ENCODE measurements at places on chromosomes 4 and X.

GRCh38 chrX:103356130-103356798, at the start of gene TCEAL9:
TSS of gene TCEAL9 (plus strand) at chrX:103356506. CDS start at chrX:103357685, 1,179 bp downstream.
- DNase-seq, result peak; percentile 52

- DNase-seq, result no peak
Observed at GRCh38 chr4:90403781-90404180, 276.6 kb downstream of the CCSER1 start.

DNA sequence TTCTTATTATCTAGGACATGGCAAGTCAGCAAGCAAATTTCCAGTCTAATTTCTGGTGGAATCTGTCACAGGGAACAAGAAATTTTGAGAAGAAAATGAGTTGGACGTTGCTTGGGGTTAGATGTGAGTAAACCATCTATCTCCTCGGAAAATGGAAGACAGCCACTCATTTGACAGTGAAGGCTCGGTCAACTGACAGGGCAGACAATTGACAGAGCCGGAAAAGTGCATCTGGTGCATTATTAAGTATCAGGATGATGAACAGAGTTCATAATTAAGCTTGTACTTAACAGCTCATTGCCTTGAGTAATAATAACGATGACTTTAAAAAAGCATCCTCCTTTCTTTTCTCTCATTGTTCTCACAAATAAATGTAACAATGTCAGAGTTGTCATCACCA, 168.4 kb downstream of the MAD2L1 start:
- no peak for DNase-seq

DNA sequence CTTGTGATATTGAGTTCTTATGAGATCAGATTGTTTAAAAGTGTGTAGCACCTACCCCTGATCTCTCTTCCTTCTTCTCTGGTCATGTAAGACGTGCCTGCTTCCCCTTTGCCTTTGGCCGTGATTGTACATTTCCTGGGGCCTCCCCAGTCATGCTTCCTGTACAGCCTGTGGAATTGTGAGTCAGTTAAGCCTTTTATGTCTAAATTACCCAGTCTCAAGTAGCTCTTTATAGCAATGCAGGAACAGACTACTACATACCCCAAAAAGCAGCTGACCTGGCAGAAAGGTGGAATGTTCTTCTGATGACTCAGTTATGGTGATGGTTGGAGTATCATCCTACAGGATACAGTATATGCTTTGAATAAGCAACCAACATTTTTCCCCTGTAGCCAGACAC, 11.4 kb upstream of the MCUB start:
- DNase-seq, result no peak

DNA sequence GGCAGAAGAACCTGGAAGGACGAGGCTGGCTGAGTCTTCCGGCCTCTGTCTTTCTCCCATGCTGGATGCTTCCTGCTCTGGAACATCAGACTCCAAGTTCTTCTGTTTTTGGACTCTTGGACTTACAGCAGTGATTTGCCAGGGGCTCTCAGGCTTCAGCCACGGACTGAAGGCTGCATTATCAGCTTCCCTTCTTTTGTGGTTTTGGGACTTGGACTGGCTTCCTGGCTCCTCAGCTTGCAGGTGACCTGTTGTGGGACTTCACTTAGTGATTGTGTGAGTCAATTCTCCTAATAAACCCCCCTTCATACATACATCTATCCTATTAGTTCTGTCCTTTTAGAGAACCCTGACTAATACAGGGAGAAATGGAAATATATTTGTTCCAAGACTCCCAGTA, 265.8 kb downstream of the PCDH18 start:
- DNase-seq, result no peak

DNA sequence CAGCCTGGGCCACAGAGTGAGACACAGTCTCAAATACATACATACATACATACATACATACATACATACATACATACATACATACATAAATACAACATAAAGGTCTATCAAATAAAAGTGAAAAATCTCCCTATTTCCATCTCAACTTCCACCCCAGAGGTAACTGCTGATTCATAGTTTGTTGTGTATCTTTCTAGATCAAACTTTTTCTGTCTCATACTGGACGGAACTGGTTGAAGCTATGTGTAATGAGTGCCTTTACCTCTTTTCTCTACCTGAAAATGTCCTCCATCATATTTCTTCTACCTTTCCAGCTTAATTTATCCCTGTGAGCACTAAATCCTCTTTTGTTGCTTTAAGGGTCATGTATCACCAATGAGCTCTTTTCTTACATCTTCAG, 102.5 kb downstream of the HDAC8 start:
- DNase-seq, result no peak

GRCh38 chr4:42341518-42342026, 55.7 kb upstream of the SHISA3 start:
- no peak for DNase-seq
